ENCODE measurements at places on chromosomes 1 and 21. TPM values are rescaled to one million over a fixed set of nuclear protein-coding genes. Genes with fewer than 3 reads are reported as not detected.

NGF gene
- not detected for total RNA-seq

CCDC30 gene
- total RNA-seq = 0.82 TPM

THEMIS2 gene
- total RNA-seq = 6.0 TPM

FBXO42 gene
- total RNA-seq = 6.3 TPM

LCE1D gene
- not detected for total RNA-seq

FABP3 gene
- not detected for total RNA-seq

ARHGEF10L gene
- 4.6 TPM for total RNA-seq

PTPN7 gene
- total RNA-seq = not detected

CYYR1 gene
- total RNA-seq = 0.21 TPM

BCAR3 gene
- total RNA-seq = 110 TPM

CSF1 gene
- 6.9 TPM for total RNA-seq

ASAP3 gene
- 8.4 TPM for total RNA-seq

SELE gene
- not detected for total RNA-seq

MAN1C1 gene
- 0.72 TPM for total RNA-seq

CD1E gene
- not detected for total RNA-seq

MR1 gene
- 4.4 TPM for total RNA-seq

LRRC71 gene
- not detected for total RNA-seq

ADAM30 gene
- not detected for total RNA-seq

DNAJC16 gene
- 8.7 TPM for total RNA-seq

GBP6 gene
- not detected for total RNA-seq

FCRL4 gene
- total RNA-seq = not detected

FOXO6 gene
- total RNA-seq = 0.45 TPM

S100B gene
- total RNA-seq = 62.9 TPM

Measured in A375 (cell line).